ENCODE measurements at places on chromosomes 11 and 22.

DNA sequence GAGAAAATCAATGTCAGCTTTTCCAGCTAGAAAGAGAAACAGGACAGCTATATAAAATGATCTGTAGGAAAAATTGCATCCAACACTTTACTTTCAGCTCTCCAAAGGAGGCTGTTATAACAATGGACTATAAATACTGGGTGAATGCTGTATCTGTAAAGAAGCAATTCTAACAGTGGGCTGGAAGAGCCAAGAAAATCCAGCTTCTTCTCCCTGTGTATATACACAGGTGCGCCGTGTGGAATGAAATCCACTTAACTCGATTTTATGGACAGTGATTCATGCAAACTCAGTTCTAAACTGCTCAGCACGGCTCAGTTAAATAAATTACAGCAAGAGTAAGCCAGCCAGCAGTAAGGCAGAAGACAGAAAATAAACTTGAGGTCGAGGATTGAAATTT, 32.5 kb upstream of the LMO2 start:
- no peak for DNase-seq

DNA sequence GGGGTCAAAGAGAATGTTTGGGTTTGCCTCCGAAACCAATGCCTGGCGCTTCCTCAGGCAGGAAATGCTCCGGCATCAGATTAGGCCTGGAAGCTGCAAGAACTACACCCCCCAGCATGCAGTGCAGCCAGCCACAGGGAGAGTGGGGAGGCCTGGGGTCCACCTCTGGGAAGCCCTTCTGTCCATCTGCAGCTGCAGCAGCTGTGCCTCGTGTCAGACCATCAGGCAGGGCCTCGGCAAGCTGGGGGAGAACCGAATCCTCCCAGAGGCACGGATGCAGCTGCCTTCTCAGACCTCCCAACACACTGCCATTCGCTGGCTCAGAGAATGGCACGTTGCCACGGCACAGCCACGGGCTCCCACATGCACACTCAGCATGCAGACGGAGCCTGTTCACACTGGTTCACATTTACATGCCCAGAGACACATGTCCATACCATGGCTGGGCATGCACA, 57.4 kb downstream of the NECTIN1 start:
- no peak for DNase-seq

GRCh38 chr22:38623351-38623750, 32.8 kb downstream of the FAM227A start:
- DNase-seq = no peak

DNA sequence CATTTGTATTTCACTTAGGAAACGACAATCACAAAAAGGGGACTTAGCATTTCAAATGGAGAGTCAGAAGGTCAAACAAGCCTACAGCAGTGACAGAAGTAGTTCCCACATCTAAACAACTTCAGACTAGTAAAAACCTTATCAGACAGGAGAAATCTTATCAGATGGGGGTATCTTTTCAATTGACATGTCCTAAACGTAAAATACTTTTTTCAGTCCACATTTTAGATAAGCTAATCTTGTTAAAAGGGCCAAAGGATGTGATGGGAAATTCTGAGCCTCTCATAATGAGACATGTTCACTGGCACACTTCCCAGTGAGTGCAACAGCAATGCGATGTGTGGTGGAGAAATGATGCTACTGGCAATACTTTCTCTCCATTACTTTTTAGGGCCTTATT, 2.4 kb downstream of the MAPK1 start:
- DNase-seq = peak; percentile 59

DNA sequence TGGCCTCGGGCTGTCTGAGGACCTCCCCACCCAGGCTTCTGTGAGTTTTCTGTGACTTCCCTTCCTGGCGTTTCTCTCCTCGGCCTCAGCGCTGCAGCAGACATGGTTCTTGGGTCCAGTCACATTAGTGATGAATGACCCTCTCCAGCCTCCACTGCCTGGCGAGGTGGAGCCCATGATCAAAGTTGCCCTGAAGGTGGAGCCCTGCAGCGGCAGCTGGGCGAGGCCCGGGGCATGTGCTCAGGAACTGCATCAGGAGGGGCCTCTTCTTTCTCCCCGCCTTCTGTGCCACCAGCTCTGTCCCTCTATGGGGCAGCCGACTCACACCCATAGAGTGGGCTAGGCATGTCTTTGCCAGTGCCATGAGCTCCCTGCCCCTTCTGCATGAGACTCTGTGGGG, 1079.7 kb downstream of the TBC1D22A start:
- no peak for DNase-seq

DNA sequence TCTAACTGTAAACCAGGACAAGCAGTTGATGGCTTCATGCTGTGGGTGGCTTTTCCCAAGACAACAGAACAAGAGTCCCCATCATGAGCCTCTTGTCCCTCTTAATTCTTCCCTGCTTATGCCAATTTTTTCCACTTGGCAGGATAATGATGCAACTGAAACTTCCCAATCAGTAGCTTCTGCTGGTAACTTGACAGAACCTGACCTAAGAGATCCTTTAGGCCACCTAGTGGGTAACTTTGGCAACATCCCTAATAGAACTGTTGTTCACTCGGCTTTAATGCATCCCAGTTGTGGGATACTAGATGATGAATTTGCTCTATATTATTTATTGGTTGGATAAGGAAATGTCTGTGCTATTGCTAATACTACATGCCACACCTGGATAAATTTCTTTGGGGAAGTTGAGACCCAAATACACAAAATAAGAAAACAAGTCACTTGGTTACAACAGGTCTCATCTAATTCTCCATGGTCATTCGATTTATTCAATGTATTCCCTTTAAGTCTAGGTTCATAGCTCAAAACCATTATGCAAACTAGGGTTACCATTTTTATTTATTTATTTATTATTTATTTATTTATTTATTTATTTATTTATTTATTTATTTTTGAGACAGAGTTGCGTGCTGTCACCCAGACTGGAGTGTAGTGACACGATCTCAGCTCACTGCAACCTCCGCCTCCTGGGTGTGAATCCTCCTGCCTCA, 41.4 kb upstream of the NFAM1 start:
- DNase-seq = peak; percentile 13

GRCh38 chr11:110415081-110415480, 14.7 kb upstream of the FDX1 start:
- no peak for DNase-seq

GRCh38 chr11:34105957-34106504, 602 bp downstream of the NAT10 start:
- DNase-seq = no peak

GRCh38 chr11:70952191-70952590, 300.2 kb downstream of the SHANK2 start:
- no peak for DNase-seq

- peak; percentile 83 for DNase-seq
Measured at GRCh38 chr11:14519917-14520746, at the start of gene PSMA1. PSMA1 (minus strand) TSS chr11:14520386; CDS start chr11:14520299, 87 bp downstream.

- no peak for DNase-seq
Measured at GRCh38 chr11:15793043-15793996, 563.0 kb downstream of the SOX6 start.

- peak; percentile 48 for DNase-seq
Measured at GRCh38 chr11:119607726-119608125, 121.3 kb downstream of the NECTIN1 start.

DNA sequence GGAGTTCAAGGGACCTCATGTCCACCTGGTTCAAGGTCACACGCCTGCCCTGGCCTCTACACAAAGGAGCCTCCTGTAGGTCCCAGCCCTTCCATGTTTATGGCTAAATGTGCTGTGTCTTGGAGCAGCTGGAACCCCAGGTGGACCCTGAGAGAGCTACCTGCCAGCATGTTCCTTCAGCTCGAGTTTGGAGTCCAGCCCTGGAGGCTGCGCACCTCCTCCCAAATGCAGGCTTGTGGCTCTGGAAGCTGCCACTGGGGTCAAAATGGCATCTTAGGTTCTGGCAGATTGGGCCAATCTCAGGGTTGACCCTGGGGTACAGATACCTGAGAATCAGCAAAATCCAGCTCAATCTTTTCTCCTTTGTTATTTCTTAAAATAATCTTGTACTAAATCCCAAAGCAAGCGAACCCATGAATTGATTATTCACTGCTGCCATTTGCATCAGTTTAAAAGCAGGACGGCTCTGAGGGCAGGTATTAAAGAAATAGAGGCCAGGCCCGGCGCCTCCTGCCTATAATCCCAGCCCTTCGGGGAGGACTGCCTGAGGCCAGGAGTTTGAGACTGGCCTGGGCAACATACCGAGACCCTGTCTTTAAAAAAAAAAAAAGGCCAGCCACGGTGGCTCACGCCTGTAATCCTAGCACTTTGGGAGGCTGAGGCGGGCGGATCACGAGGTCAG, 2.9 kb downstream of the TNFRSF13C start:
- no peak for DNase-seq

GRCh38 chr11:4684631-4685285, 12.9 kb downstream of the OR51E2 start:
- DNase-seq = no peak

GRCh38 chr11:88202498-88202897, 27.3 kb upstream of the RAB38 start:
- DNase-seq = peak; percentile 36

DNA sequence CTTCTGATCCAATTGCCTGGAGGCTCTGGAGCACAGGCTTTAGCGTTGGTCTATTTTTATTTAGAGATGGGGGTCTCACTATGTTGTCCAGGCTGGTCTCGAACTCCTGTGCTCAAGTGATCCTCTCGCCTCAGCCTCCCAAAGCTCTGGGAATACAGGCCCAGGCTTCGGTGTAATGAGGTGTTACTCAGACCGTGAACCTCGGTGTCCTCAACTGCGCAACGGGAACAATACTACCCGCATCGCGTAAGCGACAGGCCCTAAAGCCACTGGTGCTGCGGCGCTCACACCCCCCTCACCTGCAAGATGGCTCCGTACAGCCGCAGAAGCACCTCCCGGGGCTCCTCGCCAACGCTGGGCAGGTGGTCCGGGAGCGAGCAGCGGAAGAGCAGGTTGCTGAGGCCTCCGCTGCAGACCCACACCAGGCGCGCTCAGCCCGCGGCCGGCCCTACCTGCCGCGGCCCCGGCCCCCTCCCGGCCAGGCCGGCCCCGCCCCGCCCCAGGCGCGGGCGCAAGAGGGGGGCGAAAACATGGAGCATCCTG, 628 bp downstream of the CHKB start:
- DNase-seq = no peak

GRCh38 chr11:64150481-64151239, 15.3 kb downstream of the MACROD1 start:
- DNase-seq = no peak

DNA sequence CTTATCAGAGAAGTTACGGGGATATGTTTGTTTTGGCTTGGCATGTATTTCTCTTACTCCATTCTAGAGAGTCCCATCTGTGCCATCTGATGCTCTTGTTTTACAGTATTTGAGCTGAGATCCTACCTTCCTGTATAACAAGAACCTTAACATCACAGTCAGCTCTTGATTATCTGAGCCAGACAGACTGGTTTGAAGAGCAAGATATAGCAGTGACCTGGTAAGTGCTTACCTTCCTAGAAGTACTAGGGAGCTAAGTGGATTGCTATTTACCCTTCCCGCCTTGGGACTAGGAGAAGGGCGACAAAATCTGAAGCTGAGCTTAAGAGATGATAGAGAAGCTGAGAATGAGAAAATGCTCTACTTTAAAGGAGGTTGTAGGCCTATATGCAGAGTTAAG, 235.3 kb downstream of the CSNK2A3 start:
- DNase-seq = no peak

DNA sequence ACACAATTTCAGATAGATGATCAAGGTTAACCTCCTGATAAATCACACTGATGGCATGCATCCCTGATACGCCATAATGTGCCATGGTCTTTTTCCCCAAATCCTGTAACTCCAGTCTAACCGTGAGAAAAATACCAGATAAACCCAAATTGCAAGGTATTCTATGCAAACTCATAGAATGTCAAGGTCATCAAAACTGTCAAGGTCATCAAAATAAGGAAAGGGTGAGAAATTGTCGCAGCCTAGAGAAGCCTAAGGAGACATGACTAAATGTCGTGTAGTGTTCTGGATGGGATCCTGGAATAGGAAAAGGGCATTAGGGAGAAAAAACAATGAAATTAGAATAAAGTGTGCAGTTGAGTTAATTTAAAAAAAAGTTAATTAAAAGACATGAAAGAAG, 4.7 kb downstream of the TTC12 start:
- no peak for DNase-seq

DNA sequence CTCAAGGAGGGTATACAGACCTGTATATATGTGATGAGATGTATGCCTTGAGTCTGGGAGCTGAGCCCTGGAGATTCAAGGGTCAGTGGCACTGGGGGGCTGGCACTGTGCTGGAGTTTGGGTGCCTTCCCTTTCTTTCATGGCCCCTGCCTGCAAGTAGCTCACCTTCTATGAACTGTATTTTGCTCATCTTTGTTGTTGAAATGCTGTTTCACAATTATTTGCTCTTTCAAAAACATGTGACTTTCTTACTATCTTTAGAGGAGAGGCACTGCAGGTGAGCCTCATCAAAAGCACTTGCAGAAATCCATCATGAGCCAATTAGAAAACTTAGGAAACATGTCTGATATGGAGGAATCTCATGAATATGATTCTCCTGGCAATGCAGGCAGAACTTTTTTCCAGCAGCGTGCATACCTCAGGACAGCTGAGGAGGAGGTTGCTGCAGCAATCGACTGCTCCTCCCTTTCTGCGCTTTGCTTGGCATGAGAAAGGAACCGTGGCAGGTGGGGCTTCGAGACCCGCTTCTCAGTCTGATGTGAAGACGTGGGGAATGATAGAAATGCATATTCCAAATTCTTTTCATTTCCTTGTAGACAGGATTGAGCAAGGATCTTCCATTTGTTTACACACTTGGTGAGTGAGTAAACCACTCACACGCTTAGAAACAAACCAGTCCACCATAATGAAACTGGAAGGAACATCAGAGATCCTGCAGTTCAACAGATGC, 178.4 kb upstream of the E2F8 start:
- DNase-seq = no peak

DNA sequence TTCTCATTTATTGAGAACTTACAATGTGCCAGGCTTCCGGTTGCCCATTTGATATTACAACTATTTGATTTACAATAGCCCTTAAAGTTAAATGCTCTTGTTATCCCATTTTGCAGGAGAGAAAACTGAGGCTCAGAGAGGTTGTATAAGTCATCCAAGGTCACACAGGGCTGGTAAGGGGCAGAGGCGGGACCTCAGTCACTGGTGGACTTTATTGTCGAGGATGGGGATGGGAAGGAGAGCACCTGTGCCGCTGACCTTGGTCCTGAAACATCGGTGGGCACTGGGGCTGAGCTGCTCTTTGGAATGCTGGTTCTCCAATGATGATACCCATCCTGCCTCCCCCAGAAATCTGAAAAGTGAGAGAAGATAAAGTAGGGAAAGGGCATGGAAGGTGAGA, 265.4 kb downstream of the MIAT start:
- DNase-seq = no peak

- no peak for DNase-seq
Measured at GRCh38 chr22:24744638-24745037, 29.9 kb downstream of the PIWIL3 start.

Data from retinal pigment epithelial cell (primary cell).